ENCODE measurements at places on chromosomes 3 and 15.

DNA sequence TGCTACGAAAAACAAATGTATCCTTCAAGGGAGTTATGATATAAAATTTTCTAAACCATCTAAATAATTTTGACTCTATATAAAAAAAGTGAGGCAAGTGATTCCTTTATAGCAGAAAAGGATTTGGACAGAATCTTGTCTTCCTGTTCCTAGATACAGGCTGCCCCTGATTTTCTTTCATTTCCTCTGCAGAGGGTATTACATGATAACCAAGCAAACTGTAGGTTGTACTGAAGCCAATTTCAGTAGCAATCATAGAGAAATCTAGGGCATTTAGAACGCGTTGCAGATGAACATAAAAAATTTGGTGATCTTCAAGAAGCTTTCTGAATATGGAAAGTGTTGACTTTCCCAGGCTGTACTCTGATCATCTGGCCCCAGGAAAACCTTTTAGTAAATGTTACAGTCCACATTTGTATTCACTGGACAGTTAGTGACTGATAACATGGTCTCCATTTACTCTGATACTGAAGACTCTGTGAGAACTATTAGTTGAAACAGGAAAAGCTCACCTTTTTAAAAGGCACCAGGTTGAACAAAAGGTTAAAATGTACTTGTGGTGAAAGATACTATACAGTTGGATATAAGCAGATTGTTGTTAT is 9.1 kb upstream of the UTS2B start:
- DNase-seq: no peak

DNA sequence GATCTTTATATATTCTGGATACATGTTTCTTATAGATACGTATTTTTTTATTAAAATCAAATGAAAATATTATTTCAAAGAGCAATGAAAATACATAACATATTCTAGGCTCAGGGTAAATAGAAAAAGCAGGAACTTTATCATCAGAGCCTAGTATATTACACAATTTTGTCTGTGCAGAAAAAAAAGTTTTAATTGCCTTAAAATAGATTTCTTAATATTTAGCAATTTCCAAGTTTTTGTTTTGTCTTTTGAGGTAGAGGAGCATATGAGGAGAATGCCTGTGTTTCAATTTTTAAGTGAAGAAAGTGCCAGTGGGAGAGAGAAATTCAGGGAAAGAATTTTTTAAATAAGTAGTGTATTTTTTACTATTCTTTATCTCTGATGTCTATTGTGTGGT is 10.5 kb downstream of the CAPN7 start:
- no peak for DNase-seq

GRCh38 chr3:156425651-156426050 is 129.3 kb downstream of the SSR3 start:
- DNase-seq: no peak

DNA sequence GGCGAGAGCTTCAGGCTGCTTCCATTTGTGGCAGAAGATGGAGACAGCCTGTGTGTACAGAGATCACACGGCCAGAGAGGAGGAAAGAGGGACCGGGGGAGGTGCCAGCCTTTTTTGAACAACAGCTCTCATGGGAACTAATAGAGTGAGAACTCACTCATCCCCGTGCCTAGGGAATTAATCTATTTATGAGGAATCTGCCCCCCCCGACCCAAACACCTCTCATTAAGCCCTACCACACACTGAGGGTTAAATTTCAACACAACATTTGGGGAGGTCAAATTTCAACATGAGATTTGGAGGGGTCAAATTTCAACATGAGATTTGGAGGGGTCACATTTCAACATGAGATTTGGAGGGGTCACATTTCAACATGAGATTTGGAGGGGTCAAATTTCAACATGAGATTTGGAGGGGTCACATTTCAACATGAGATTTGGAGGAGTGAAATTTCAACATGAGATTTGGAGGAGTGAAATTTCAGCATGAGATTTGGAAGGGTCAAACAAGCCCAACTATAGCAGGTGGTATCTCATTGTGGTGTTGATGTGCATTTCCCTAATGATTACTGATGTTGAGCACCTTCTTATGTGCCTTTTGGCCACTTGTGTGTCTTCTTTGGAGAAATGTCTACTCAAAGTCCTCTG is 20.6 kb upstream of the RFTN1 start:
- no peak for DNase-seq

DNA sequence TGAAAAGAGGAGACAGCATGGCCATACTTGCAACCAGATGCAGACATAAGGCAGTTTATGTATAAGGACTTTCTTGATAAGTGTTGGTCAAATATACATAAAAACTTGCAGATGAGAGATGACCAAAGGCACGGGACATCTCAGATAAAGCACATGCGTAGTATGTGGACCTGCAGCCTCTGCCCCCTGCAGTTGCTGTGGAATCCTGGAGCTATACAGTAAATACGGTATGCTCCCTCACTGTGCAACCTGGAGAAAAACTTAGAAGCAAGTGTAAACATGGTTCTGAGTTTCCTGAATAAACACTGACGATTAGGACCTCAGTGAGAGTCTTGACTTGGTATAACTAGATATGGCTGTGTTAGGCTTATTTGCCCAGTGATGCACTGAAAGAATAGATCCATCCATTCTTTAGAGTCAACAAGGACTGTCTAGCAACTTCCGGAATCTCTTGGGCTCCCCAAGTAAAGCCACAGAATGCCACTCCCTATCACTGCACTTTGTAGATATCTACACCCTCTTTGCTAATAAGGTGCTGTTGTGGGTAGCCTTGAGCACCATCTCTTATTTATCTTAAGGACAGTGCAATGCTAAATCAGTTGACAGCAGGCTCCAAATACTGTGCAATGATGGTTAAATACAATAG is 40.2 kb downstream of the GJD2 start:
- no peak for DNase-seq

DNA sequence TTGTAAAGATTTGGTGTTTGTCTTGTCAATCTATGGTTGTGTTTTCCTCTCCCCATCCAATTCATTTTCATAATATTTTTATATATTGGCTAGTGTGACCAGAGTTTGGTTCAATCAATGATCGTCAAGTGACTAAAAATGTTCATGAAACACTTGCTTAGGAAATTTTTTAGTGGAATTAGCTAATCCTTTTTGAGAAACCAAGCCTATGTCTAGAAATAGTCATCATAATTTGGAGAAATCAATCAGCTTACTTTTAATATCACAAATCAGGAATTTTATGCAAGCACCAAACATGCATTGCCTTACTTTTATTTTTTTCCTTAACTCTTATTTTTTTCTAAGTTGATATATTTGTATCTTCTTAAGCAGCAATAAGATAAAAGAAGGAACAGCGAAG is 403.1 kb upstream of the TBL1XR1 start:
- no peak for DNase-seq

GRCh38 chr3:168615493-168616020 is 519.8 kb upstream of the GOLIM4 start:
- no peak for DNase-seq

- DNase-seq: no peak
These were observed 59.1 kb upstream of the PSMD6 start for GRCh38 chr3:64082411-64082810.

GRCh38 chr15:25860885-25861866 is 2.0 kb downstream of the ATP10A start:
- no peak for DNase-seq

DNA sequence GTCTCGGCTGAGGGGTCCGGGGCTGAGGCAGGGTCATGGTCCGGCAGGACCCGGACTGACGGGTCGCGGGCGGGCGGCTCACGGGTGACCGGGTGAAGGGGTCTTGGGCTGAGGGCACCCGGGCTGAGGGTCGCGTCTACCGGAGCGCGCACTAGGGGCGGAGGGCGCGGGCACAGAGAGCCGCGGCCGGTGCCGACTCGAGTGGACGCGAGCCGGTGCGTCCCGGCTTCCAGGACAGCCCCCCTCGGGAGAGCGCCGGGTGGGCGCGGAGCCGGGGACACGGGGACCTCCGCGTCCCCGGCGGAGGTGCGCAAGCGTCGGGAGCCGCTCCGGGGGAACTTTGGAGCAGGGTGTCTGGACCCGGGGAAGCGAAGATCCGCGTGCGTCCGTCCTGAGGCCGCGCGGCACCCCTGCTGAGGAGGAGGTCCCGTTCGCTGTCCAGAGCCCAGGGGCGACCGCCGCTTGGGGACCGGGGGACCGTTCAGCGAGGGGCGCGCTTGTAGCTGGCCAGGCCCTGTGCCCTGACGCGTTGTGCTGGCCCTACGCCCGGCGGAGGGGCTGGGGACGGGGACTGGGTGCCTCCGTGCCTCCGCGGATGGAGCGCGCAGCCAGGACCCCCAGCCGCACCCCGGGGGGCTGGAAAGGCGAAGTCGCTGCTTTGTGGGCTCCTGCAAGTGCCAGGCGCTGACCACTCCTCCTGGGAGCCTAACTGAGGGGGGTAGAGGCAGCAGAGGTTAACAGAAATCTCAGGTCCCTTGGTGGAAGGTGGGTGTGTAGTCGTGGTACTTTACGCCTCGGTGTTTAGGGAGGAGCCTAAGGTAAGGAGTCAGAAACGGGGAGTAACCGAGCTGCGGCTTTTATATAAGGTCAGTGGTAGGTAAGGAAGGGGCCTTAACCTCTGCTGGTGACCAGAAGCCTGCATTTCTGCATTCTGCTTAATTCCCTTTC is at the start of gene PPARG:
Gene PPARG, plus strand, starts transcription at position 889 of the 948 bp plus-strand sequence. CDS start 90,642 bp downstream, outside the sequence.
- peak; percentile 22 for DNase-seq

- DNase-seq: peak; percentile 88
These were observed 46.8 kb downstream of the ST6GAL1 start for GRCh38 chr3:186976837-186977750.

DNA sequence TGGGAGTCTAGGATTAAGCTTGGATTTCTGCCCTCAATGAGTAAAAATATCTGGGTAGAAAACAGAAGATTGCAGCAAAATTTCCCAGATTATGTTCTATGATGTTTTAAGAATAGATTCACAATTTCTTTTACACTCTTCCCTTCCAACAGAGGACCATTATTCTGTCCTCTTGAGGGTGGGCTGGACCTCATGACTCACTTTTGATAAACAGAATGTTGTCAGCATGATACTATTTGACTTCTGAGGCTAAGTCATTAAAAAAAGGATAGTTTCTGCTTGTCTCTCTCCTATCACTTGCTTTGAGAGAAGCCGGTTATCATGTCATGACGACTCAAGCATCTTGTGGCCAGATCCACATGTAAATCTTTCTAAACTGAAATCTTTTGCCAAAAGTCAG is 396.2 kb upstream of the CDIN1 start:
- no peak for DNase-seq

- DNase-seq: no peak
These were observed 18.4 kb upstream of the INSYN1 start for GRCh38 chr15:73771385-73772045.

- DNase-seq: peak; percentile 31
These were observed 27.8 kb downstream of the ACSBG1 start for GRCh38 chr15:78206326-78207109.

DNA sequence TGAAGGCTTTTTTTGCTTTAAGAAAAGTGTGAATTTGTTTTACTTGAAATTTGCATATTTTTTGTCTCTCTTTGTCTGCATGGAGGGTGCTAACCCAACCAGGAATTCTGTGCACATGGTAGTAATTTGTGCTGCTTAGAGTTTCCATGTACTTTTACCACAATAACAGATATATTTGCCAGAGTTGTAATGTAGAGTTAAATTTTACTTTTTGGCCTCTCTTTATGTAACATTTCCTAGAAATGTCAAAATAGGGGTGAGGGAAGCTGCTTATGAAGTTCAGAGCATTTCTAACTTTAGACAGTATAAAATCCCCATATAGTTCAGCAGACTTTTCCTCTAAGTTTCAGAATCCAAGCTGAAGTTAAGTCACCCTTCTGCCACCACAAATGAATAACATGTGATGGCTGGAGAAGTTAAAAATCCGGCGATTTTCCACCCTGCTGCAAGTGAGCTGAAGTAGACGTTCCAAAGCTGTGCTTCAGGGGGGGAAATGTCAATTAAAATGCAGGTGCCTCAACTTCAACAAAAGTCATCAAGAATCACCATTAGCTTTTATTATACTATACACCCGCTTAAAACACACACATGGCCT is 385.7 kb upstream of the NR2F2 start:
- peak; percentile 59 for DNase-seq

DNA sequence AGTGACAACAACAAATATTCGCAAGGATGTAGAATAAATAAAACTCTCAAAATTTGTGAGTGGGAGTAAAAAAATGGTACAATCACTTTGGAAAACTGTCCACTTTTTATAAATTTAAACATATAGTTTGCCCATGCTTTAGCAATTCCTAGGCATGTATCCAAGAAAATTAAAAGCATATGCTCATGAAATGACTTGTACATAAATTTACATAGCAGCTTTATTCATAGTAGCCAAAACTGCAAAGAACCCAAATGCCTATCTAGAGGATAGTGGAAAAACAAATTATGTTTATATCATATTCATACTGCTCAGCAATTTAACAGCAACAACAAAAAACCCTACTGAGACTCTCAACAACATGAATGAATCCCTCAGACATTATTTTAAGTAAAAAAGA is 363.6 kb upstream of the CCDC54 start:
- no peak for DNase-seq

DNA sequence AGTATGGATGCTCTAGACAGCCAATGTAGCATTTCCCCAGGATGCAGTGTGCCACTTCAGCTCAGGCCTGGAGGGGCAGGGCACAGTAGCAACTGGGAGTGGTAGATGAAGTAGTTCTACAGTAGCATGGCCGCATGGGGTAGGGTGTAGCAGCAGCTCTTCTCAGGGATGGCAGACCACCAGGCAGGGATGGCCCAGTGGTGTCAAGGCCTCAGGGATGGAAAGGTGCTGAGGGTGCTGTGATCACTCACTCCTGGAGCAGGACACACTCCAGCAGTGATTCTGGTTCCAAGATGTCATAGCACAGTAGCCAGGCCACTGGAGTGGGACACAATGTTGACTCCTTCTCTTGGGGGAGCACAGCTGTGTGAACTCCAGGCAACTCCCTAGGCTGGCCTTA is 210.9 kb upstream of the LYSMD4 start:
- no peak for DNase-seq

DNA sequence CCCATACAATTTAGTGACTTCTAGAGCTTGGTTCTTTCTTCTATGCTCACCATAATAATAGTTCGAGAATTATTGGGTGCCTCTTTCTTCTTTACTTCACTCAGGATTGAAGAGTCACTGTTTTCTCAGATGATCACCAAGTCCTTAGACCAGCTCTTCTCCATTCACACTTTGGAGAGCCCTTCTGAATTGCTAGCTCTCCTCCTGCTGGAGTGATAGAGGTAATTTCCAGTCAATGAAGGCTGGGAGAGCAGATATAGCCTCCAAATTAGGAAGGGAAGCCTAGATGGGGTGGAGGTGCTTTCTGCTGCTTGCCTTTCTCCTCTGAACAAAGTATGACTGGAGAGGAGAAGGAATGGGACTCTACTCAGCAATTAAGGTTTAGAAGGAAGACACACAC is 10.7 kb upstream of the BBX start:
- no peak for DNase-seq

- peak; percentile 78 for DNase-seq
These were observed 4.3 kb downstream of the PCBP4 start for GRCh38 chr3:51962854-51963530.
